ENCODE measurements at places on chromosomes 12 and 14.

GRCh38 chr14:101442451-101442850 lies 118.8 kb upstream of the DIO3 start:
- DNase-seq = peak; percentile 78

DNA sequence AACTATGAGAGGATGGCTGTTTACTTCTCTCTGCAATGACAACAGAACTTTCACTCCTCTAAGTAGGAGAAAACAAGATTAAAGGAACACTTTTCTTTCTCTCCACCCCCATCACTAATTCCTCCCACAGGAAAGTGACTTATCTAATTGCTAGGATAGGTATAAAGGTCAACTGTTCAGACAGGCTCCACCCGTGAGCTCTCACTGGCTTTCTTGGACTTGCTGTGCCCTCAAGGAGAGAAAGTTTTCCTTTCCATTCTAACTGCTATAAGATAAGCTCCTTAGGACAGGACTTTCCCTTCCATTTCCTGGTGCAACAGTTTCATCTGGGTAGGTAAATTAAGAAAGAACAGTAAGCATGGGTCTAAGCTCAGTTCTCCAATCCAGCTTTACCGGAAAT lies 4.8 kb downstream of the SLC41A2 start:
- DNase-seq = no peak

DNA sequence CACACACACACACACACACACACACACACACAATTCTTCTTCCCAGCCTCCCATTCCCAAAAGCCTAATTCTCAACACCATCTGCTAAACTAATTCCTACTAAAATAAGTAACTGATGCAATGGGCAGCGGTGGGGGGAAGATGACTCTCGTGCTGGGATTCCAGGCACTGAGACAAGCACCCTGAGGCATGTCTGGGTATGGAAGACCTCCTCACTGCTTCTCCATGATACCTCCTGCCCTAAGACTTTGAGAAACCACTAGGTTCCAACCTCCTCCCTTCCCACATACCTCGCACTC lies 789 bp upstream of the VWF start:
- DNase-seq = no peak

DNA sequence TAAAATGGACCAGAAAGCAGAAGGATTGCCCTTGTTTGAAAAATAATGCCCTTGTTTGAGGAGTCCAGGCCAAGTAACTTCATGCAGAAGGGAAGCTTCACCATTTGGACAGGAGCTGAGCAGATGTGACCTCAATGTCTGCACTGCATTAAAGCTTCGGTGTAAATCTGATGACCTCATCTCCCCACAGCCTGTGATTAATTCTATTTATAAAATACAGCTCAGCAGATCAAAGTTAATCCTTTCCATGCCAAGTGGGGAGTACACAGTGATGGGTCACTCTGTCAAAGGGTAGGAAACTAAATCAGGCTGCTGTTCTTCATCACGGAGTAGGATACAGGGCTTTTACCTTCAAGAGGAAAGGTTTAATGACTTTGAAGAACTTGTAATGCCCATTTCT lies 533.7 kb downstream of the RPS29 start:
- no peak for DNase-seq

GRCh38 chr14:69055999-69056788 lies 77.1 kb upstream of the ACTN1 start:
- DNase-seq = no peak

GRCh38 chr14:32009976-32010581 lies 67.0 kb upstream of the ARHGAP5 start:
- no peak for DNase-seq

DNA sequence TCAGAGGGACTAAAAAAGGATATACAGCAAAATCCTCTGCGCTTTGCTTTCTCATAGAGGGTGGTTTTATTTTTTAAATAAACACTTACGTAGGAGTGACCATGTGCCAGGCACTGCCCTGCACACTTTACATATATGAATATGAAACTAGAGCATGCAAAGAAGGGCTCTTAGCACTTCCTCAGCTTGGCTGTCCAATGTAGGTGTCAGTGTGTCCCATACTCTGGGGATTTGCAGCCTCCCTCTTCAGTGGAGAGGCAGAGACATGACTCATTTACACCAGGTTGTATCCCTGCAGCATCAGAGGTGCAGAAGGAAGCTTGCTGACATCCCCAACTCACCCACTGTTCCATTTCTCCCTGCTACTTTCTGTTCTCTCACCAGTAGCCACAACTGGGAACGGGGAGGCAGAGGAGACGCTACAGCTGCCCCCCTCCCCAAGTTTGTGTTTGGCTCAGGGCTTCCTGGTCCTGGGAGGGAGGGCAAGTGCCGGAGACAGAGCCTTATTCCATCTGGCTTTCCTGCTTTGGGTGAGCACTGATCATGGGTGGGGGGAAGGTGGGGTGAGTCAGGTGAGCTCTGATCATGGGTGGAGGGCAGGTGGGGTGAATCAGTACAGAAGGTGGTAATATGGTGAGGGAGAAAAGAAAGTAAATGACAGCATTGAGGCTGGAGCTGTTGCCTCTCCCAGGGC lies 4.9 kb upstream of the KRT5 start:
- no peak for DNase-seq

GRCh38 chr14:90727082-90727481 lies 89.1 kb downstream of the TTC7B start:
- no peak for DNase-seq

- no peak for DNase-seq
These were observed 33.3 kb downstream of the TDG start for GRCh38 chr12:103998976-103999375.

GRCh38 chr12:70648191-70648590 lies 11.0 kb upstream of the PTPRB start:
- DNase-seq = no peak

- no peak for DNase-seq
These were observed 114.4 kb downstream of the ZFP36L1 start for GRCh38 chr14:68678471-68678870.

- no peak for DNase-seq
These were observed 126.4 kb downstream of the DUSP6 start for GRCh38 chr12:89225808-89226411.

DNA sequence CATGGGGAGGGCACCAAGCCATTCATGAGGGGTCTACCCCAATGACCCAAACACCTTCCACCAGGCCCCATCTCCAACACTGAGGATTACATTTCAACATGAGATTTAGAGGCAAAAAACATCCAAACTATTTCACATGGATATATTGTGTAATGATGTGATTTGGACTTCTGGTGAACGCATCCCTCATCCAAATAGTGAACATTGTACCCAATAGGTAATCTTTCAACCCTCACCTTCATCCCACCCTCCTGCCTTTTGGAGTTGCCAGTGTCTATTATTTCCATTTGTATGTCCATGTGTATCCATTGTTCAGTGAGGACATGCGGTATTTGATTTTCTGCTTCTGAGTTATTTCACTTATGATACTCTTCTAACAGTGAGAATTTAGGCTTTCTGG lies 16.1 kb upstream of the GAS2L3 start:
- no peak for DNase-seq

DNA sequence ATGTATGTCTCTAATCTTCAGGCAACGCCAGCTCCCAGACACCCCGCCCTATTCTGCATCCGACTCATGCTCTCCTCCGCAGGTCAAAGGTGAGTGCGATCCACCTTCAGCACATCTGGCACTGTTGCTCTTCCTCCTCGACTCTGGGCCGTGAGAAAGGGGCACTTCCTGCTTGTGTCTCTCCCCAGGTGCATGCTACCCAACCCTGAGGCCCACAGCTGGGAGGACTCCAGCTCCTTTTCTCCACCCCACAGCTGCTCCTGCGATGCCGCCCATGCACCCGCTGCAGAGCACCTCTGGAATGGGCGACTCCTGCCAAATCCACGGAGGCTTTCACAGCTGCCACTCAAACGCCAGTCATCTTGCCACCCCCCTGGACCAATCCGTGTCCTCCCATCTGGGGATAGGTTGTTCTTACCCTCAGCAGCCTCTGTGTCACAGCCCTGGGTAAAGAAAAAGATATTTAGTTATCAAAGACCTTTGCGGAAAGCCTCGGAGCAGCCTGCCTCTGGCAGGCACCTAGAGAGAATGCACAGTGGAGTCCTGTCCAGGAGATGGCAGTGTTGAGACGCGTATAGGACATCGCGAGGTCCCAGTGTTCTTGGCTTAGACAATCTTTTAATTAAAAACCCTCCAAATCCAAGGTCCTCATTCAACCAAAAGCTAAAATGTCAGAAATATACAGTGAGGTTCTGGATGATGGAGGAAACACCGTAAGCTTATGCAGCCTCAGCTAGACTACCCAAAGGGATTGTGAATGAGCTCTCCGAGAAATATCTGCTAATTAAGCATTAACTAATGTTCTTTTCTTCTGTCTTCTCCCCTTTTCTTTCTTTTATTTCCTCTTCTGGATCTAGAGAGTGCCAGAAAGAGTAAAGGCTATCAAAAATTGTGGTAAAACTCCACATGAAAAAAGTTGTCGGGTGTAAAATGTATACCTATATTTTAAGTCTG lies 54.3 kb downstream of the MYRFL start:
- peak; percentile 34 for DNase-seq

GRCh38 chr12:91007531-91008290 lies 2.9 kb upstream of the EPYC start:
- no peak for DNase-seq

GRCh38 chr12:24455811-24456210 lies 493.1 kb downstream of the BCAT1 start:
- no peak for DNase-seq

- no peak for DNase-seq
These were observed 188.9 kb upstream of the PDZRN4 start for GRCh38 chr12:40999210-40999609.

GRCh38 chr14:68924186-68925158 lies 54.6 kb downstream of the ACTN1 start:
- DNase-seq = no peak

DNA sequence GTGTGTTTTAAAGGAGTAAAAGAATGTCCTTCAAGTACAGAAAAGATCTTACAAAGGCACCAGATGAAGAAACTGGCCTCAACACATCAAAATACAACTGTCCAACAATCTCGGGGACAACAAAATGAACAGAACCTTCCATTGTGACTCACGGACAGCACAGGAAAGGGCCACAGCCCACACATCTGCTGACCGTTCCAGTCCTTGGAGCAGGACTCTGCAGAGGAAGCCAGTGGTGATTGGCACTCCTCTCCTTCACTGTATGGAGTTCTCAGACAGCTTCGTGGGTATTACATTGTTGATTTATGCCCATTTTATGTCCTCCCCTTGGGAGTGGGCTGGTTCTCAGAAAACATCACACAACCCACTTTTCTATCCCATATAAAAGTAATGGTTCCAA lies 32.5 kb upstream of the TC2N start:
- no peak for DNase-seq

DNA sequence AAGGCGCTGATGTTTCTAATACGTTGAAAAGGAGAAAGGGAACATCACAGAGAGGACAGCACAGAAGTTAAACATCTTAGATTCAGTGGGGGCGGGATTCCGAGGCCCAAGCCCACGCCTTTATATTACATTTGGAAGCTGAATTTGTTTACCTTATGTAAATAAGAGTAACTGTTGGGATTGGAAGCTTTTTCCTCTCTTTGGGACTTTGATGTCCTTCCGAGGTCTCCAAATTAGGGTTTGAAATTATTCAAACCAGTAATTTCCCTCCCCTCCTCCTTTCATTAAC lies 6.4 kb downstream of the FOXA1 start:
- no peak for DNase-seq

DNA sequence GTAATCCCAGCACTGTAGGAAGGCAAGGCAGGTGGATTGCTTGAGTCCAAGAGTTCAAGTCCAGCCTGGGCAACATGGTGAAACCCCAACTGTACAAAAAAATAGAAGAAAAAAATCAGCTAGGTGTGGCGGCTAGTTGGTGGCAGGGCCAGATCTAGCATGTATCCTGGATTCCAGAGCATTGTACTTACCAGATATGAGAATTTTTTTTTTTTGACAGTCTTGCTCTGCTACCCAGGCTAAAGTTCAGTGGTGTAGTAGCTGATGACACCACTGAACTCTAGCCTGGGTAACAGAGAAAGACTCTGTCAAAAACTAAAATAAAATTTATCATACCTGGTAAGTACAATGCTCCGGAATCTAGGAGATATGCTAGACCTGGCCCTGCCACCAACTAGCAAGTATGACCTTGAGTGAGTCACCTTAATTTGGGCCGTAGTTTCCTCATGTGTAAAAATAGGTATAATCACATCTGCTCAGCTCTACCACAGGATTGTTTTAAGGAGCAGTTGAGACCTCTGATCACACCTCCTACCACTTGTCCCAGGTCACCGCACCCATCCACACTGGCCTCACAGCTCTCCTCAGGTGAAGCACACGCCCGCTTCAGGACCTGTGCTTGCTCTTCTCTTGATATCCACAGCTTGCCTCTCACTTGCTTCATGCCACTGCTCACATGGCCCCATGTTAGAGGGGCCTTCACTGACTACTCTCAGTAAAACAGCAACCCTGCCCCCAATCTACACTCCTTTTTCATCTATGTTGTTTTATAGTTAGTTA lies 140.2 kb downstream of the STXBP6 start:
- no peak for DNase-seq

- peak; percentile 24 for DNase-seq
These were observed 88.5 kb downstream of the PAPLN start for GRCh38 chr14:73325630-73326299.

- no peak for DNase-seq
These were observed 140.6 kb upstream of the PELI2 start for GRCh38 chr14:55977392-55978150.

GRCh38 chr14:50967103-50967502 lies 22.8 kb upstream of the PYGL start:
- no peak for DNase-seq

GRCh38 chr14:46574221-46574977 lies 77.2 kb downstream of the RPL10L start:
- no peak for DNase-seq

DNA sequence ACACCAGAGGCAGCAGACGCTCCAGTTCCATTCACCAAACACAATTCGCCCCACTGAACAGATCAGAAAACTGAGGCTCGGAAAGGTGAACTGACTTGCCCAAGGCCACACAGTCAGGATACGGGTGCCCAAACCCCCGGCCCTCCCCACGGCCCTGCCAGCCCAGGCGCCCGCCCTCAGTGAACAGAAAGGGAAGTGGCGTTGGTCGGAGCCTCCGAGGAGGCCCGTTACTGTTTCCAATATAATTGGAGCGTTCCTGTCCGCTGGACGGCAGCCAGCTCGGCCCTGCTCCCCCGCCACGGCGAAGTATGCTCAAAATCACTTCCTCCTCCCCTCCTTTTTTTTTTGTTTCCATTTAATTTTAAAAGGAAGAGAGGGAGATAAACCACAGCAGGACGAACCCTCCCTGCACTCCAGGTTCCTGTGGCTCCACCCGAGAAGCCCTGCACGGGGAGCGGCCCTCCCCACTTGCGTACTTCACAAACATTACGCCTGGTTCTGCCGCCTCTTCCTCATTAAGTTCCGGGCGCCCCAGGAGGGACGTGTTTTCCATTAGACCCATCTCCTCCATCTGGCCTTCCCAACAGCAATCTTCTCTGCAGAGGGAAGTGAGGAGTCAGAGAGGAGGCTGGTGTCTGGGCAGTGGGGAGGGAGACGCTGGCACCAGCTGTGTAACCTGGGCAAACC lies 61.1 kb downstream of the NCOR2 start:
- DNase-seq = no peak

GRCh38 chr12:2282318-2282717 lies 229.5 kb downstream of the CACNA1C start:
- no peak for DNase-seq

Measured in central memory CD4-positive, alpha-beta T cell (primary cell).